Coronary artery (tissue), 2 donors: ENCODE measurements at places on chromosomes 2 and 18.
A peak's percentile ranks its signal among the peaks of the same experiment; 100 is the strongest.

- DNase-seq: no peak
Observed at GRCh38 chr2:239101071-239101470, 253.2 kb downstream of the TWIST2 start.

DNA sequence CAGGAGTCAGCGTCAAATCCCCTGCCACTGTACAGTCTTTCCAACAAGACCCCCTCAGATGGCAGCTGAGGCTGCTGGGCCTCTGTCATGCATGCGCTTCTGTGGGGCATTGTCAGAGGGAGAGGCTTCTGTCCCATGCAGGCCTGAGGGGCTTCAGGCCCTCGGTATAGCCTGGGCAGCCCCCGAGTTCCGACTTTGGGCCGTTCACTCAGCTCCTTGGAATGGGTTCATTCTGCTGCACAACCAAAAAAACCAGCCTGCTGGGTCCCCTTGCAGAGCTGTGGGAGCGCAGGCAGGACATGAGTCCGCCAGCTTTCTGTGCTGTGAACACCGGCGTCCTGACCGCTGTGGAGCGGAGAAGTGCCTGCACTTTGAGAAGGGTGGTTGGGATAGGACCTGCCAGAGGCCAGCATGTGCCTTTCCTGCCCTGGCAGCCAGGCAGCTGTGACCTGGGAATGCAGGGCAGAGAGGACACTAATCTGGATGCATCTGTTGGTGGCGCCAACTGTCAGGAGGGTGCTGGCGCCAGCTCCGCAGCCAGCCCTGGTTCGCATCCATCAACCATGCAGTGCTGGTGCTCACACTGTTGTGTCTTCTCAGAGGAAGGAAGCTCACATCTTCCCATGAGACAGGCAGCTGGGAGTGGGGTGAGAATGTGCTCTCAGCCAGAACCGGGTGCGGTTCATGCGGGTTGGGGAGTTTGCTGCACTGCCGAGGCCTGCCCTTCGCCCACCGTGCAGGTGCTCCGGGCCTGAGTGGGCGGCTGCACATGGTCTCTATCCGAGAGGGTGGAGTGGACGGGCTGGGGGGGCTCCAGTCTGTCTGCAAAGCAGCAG, 14.3 kb downstream of the ARHGEF4 start:
- DNase-seq: no peak

DNA sequence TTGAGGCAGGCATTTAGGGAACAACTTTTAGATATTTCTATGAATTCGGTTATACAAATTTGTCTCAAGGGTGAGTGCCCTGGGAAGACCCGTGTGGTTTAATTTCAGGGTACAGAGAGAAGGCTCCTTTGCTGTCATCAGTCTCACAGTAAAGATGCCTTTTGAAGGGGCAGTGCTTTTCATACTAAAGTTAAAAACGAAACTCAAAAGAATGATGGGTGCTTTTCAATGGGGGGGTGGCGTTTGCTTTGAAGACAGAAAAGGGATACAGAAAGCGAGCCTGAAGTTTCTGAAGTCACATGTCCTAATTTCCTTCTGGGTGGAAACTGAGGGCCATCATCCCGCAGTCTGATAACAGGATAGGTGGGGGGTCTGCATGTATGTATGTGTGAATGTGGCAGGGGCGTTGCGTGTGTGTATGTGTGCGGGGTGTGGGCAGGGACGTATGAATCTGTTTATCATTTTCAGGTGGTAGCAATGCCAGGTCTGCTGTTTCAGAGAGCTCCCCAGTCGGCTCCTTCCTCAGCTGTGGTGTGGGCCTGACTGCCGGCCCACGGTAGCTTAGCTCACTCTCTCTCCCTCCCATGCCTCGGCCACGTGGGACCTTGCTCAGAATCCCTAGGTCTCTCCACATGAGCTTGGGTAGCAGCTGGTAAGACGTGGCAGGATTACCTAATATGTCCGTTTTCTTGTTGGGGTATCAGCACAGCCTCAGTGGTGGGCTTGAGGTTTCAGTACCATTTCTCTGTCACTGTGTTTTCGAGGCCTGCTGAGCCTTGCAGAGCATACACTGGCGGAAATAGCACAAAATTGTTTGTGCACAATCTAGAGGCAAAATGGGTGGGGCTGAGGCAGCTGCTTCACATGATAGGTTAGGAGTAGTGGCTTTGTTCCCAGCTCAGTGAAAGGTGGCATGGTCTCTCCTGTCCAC, 32.7 kb downstream of the ARHGAP25 start:
- no peak for DNase-seq

DNA sequence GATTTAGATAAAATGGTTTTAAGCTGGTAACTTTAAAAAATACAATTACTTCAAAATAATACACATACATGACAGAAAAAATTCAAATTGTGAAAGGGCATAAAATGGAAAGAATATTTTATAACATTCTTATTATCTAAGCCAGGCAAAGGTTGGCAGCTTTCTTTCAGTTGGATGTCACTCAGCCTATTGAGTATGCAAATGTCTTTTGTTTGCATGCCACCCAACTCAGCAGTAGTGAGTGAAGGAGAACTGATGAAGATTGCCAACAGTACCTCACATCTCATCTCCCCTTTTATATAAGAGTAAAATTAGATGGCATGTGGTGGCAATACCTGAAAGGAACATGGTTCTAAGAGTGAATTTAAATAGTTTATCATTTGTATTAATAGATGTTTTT, 24.8 kb downstream of the BMPR2 start:
- no peak for DNase-seq

GRCh38 chr18:79725486-79725885, 45.9 kb downstream of the CTDP1 start:
- no peak for DNase-seq

- DNase-seq: no peak
Observed at GRCh38 chr2:216261042-216261537, 111.2 kb downstream of the MARCHF4 start.

DNA sequence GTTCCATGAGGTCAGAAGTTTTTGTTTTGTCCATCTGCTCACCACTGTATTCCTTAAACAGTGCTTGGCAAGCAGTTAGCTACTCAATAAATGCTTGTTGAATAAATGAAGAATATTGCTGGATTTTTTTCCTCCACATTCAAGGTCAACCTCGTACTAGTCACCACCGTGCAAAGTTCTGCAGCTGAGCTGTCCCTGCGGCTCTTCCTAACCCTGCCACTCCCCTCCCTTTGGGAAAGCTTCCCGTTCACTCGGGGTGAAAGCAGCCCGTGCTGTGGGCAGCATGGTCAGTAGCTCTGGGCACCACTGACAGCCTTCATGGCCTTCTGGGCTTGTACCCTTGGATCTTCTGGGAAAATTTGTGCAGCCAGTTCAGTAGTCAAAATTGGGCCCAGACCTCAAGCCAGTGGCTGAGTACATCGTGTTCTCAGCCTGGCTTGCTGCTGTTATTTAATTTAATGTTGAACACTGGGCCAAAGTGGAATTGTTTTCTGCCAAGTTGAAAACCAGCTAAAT, 469.3 kb upstream of the RAB12 start:
- no peak for DNase-seq

GRCh38 chr2:156522864-156523440, 86.8 kb downstream of the GPD2 start:
- no peak for DNase-seq

- DNase-seq: no peak
Observed at GRCh38 chr2:107530046-107530445, 296.6 kb upstream of the RGPD4 start.

- no peak for DNase-seq
Observed at GRCh38 chr2:12304564-12305171, 412.1 kb upstream of the TRIB2 start.

GRCh38 chr2:9076210-9076609, 72.7 kb upstream of the MBOAT2 start:
- DNase-seq: no peak

GRCh38 chr2:120398051-120398995, 52.4 kb downstream of the INHBB start:
- DNase-seq: peak; percentile 64

- no peak for DNase-seq
Observed at GRCh38 chr2:128536925-128537620, 218.4 kb upstream of the HS6ST1 start.

DNA sequence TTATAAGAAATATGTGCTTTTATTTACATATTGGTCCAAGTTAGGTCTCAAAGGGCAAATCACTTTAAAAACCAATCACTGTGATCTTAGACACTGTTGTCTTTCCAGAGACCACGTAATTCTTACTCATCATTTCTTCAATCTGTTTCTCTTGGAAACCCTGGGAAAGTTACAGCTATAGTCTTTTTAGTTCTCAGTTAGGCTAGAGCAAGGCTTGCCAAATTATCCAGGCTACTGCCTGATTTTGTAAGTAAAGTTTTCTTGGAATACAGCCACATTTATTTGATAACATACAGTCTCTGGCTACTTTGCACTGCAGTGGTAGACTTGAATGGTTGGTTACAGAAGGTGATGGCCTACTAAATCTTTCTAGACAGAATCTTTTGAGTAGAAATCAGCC, 106.0 kb downstream of the KIAA1328 start:
- no peak for DNase-seq

- no peak for DNase-seq
Observed at GRCh38 chr2:28108143-28108542, 217.6 kb downstream of the BABAM2 start.

DNA sequence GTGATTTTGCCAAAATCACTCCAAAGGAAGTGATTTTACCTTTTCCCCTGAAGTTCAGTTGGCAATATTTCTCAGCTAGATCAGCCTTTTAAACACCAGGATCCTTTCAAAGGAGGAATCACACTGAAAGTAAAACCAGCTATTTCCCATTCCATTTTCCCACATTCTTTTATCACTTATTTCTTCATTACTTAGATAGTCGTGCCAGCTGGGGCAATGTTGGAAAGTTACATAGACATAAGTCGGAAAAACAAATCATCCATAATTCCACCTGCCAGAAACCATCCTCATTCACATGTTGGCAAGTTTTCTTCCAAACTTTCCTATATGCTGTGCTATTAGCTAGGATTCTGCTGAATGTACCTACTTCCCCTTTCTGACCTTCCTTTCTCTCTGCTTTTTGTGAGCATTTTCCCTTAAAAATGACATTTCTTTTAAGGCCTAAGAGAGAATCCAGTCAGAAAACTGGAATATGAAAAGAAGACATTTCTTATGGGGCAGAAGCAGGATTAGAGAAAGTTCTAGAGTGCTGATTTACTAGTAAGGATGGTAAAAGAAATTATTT, 170.0 kb upstream of the STK17B start:
- no peak for DNase-seq

DNA sequence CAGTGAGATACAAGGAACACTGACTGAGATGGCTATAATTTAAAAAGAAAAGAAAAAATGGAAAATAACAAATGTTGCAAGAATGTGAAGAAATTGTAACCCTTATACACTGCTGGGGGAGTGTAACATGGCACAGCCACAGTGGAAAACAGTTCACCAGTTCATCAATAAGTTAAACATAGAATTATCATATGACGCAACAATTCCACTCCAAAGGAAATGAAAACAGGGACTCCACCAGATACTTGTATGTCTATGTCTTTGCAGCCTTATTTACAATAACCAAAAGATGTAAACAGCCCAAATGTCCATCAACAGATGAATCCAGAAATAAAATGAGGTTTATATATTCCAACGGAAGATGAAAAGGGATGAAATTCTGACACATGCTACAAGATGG, 30.8 kb downstream of the DDX18 start:
- DNase-seq: no peak

GRCh38 chr2:202555356-202555755, 79.4 kb upstream of the FAM117B start:
- no peak for DNase-seq

GRCh38 chr2:98769784-98770183, 38.9 kb upstream of the MGAT4A start:
- no peak for DNase-seq

DNA sequence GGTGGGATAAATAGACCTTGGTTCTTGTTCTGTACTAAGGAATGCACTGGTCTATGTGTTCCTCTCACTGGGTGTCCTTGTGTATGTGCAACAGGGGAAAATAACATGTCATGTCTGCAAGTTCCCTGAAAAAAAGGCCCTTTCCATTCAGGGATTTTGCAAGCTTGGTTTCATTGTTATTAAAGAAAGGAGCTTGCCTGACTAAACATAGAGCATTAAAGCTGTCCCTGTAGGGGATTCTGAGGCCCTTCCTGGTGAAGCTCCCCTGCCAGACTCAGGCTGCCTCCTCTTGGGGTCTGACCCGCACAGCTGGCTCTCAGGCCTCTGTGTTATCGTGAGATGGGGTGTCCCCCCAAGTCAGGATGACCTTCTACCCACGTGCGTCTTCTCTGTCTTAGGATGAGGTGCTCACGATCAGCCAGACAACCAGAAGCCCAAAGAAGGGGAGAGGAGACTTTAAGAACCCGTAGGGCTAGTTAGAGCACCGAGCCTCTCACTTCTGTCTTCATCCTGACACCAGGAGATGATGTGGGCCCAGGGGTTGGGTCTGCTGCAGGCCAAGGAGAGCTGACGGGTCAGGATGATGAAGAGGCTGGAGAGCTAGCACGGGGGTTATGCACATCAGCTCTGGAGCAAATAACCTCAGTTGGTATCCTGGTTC, 21.2 kb downstream of the CAPG start:
- DNase-seq: peak; percentile 56

DNA sequence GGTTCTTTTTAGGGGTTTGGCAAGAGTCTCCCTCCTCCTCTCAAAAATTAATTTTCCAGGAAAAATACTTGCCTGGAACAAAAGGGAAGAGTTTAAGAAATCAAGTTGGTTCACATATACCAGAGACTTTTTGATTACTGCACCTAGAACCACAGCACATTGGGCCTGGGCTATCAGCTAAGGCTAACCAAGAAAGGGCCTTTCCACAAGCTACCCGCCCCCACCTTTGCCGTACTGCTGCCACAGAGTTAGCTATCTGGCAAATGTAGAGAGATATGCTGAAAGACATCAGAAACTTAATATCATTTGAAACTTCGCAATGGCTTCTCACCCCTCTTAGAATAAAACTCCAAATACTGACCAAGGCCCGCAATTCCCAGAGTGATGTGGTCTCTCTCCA, 76.9 kb downstream of the AAK1 start:
- no peak for DNase-seq

- DNase-seq: no peak
Observed at GRCh38 chr18:26931659-26932058, 66.2 kb upstream of the AQP4 start.

DNA sequence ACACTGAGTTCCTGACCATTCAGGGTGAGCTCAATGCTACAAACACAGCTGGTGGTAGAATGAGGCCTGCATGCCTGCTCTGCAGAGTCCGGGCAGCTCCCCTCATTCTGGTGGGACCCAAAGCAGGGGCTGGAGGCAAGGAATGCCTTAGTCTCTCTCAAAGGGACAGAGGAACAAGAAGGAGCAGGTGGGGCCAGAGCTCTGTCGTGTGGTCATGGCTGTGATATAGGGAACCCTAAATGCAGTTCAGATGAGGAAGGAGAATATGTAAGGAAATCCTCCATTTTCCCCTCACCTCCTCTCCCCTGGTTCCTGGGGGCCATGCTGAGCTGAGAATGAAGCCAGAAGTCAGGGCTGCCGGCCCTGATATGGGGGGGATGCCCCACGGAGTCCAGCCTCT, 334.3 kb downstream of the CYP26B1 start:
- DNase-seq: peak; percentile 35
